IMR-90 (cell line): ENCODE measurements at places on chromosomes 1 and 21. TPM values are rescaled to one million over a fixed set of nuclear protein-coding genes. Genes with fewer than 3 reads are reported as not detected.

The OR6N1 gene
- not detected in 2 replicates for total RNA-seq

The SLC35E2B gene
- total RNA-seq = 13.9 and 14.9 TPM in 2 replicates

The FAF1 gene
- 72.9 and 78.0 TPM in 2 replicates for total RNA-seq

The DFFA gene
- 56.1 and 62.6 TPM in 2 replicates for total RNA-seq

The SPATA45 gene
- total RNA-seq = not detected in 2 replicates

The RIMKLA gene
- total RNA-seq = not detected in 2 replicates

The PLCH2 gene
- 0.18 and 0.28 TPM in 2 replicates for total RNA-seq

- H3K4me3 ChIP-seq = no peak overlapping the region
- peak; percentile 24 for DNase-seq
- peaks cover 19% of the 10 kb centered on the region for H3K27me3 ChIP-seq
- H3K4me1 ChIP-seq = peaks cover 7% of the 10 kb centered on the region; the same call in 1 of the 2 replicates
Observed at GRCh38 chr21:39137248-39138178, 45.7 kb downstream of the PSMG1 start.

DNA sequence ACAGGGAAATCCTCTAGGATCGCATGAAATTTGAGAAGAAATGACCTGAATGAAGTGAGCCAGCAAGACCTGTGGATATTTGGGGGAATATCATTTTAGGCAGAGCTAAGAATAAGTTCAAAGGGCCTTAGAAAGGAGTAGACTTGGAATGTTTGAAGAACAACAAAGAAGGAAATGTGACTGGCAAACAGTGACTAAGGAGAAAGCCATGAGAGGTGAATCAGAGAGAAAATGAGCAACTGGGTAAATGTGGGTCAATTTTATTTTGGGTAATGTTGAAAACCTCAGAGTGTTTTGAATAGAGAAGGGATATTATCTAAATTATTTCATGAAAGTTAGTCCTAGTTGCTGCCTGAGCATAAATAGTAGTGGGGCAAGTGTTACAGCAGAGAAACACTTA is 672.8 kb downstream of the LMO4 start:
- H3K4me3 ChIP-seq = no peak overlapping the region
- no peak overlapping the region for H3K27ac ChIP-seq
- peak; percentile 49 for DNase-seq
- H3K4me1 ChIP-seq = no peaks in the 10 kb centered on the region
- no peaks in the 10 kb centered on the region for H3K27me3 ChIP-seq
- H3K36me3 ChIP-seq = no peaks in the 10 kb centered on the region

DNA sequence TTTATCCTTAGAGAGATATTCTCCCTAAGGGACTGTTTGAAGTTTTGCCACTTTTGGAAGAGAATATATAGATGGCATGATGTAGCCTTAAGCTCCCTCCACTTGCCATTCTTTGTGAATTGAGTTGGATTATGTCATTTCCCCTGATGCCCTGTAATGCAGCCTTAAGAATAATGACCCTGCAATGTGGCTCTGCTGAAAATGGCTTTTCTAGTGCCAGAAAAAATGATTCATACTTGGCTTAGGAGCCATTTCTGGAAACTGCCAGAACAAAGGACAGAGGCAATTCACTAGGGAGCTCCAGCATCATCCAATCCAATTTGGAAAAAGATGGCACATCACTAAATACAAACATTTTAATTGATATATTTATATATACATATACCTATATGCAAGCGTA is 265.3 kb downstream of the SPATA17 start:
- no peak for DNase-seq
- no peaks in the 10 kb centered on the region for H3K36me3 ChIP-seq
- H3K27ac ChIP-seq = no peak overlapping the region
- no peak overlapping the region for H3K4me3 ChIP-seq
- H3K27me3 ChIP-seq = no peaks in the 10 kb centered on the region
- no peaks in the 10 kb centered on the region for H3K4me1 ChIP-seq

- DNase-seq = no peak
- no peaks in the 10 kb centered on the region for H3K27me3 ChIP-seq
- peaks cover 3% of the 10 kb centered on the region; the same call in 1 of the 2 replicates for H3K4me1 ChIP-seq
- H3K27ac ChIP-seq = no peak overlapping the region
- H3K4me3 ChIP-seq = no peak overlapping the region
Observed at GRCh38 chr1:179297105-179297378, 3.4 kb downstream of the SOAT1 start.

DNA sequence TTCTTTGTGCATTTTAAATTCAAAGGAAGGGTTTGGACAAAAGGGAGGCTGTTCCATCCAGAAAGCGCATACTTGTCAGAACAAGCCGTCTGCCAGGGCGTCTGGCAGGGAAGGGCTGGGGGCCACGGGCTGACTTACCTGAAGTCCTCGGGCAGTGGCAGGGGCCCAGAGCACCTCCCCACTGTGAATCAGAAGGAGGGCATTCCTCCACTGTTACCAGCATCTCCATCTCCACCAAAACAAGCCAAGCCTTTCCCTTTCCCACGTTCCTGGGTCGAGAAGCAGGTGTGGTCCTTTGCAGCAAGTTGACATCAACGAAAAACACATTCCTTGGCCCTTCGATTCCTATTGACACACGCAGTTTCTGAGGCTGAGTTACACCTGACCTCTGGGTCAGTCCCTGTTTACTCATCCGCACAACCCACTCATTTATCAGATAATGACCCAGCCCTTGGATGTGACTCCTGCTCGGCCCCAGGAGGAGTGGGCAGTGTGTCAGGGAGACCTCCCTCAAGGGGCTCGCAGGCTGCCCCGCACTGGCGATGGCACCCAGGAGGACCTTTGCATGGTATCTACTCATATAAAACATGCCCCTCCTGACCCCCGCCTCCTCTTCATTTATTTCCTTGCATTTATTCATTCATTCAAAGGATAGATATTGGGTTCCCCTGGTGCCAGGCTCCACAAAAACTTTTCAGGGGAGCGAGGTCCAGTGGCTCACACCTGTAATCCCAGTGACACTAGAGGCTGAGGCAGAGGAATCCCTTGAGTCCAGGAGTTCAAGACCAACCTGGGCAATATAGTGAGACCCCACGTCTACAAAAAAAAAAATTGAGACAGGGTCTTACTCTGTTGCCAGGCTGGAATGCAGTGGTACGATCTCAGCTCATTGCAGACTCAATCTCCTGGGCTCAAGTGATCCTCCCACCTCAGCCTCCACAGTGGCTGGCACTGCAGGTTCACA is 60.2 kb downstream of the TOMM20 start:
- no peaks in the 10 kb centered on the region for H3K36me3 ChIP-seq
- H3K27me3 ChIP-seq = no peaks in the 10 kb centered on the region
- peaks cover 20% of the 10 kb centered on the region for H3K4me1 ChIP-seq

DNA sequence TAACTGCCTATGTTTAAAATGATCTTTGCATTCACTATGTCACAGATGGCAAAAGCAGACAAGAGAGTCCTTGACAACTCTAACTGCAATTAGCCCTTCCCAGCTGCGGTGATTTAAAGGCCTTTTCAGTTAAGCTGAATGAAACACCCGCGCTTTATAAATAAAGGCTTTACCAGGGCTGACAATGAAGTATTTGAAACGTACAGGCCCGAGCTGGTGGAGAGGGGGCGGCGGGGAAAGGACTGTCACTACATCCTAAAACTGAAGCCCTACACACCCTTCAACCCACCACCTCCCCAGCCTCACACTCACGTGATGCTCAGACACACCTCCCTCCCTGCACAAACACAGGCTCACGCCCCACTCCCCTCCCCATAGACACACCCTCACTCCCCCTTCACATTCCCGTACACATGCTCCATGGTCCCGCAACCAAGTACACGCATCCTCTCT is 45.5 kb downstream of the GRIK3 start:
- H3K4me1 ChIP-seq = no peaks in the 10 kb centered on the region
- no peak overlapping the region for H3K27ac ChIP-seq
- H3K36me3 ChIP-seq = no peaks in the 10 kb centered on the region

DNA sequence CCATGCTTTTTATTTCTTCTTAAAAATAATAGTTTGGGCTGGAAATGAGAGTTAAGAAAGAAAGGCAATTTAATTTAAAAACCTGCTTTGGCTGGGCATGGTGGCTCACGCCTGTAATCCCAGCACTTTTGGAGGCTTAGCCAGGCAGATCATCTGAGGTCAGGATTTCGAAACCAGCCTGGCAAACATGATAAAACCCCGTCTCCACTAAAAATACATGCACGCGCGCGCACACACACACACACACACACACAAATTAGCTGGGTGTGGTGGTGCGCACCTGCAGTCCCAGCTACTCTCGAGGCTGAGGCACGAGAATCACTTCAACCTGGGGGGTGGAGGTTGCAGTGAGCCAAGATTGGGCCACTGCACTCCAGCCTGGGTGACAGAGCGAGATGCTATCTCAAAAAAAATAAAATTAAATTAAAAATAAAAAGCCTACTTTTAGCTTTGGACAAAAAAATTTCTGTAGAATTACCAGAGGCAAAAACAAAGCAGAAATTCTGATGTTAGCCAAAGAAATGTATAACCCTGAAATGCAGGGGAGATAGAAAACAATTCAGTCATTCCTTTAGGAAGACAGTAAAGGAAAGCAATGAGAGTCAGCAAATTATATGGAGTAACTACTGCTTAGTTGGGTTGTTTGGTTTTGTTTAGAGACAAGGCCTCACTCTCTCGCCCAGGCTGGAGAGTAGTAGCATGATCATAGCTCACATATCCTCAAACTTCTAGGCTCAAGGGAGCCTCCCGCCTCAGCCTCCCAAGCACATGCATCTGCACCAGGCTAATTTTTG is 15.7 kb upstream of the IPP start:
- no peak overlapping the region for H3K27ac ChIP-seq
- H3K27me3 ChIP-seq = no peaks in the 10 kb centered on the region; the same call in 1 of the 2 replicates
- DNase-seq = no peak
- no peak overlapping the region for H3K4me3 ChIP-seq

DNA sequence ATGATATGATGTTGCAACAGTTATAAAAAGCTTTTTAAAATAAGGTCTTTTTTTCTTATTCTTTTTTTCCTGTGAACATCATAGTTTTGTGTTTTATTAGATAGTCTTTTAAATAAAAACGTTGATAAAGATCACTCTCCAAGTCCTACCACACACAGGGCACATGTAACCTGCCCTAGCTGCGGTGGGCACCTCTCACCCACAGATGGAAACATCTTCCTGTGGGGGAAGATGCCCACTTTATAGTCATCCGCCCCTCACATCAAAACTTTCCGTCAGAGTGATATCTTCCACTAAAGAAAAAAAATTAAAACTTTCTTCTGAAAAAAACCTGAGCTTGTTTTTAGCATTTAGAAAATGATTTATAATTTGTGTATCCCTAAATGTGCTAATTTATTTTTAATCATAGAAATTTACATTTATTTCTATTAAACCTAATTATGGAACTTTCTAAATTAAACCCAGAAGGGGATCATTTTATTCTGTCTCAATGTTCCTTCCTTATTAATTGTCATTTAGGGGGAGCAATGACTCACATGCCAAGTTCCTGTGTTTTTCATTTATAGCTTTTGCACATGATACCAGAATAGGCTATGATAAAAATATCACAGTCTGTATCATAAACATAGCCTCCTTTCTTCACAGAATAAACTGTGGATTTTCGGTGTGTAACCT is 24.7 kb downstream of the TNFRSF9 start:
- H3K27me3 ChIP-seq = peaks cover 3% of the 10 kb centered on the region
- no peak overlapping the region for H3K27ac ChIP-seq

DNA sequence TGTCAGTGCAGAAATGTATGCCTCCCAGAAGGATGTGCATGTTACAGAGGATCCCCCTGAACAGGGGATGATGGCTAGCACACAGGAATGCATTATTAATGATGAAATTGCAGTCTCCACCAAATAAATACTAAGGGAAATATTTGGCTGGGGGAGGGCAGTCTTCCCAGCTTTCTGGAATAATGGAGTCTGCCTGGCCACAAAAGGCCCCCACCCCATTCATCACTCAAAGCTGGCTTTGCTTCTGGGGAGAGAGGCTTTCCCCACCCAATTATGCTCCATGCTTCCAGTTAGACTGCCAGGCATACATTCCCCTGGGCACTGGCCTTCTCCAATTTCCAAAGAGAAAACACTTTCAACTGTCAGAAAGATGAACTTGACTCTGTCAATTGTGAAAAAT is 302.7 kb downstream of the SIPA1L2 start:
- no peaks in the 10 kb centered on the region for H3K4me1 ChIP-seq
- H3K27ac ChIP-seq = no peak overlapping the region
- no peak for DNase-seq

DNA sequence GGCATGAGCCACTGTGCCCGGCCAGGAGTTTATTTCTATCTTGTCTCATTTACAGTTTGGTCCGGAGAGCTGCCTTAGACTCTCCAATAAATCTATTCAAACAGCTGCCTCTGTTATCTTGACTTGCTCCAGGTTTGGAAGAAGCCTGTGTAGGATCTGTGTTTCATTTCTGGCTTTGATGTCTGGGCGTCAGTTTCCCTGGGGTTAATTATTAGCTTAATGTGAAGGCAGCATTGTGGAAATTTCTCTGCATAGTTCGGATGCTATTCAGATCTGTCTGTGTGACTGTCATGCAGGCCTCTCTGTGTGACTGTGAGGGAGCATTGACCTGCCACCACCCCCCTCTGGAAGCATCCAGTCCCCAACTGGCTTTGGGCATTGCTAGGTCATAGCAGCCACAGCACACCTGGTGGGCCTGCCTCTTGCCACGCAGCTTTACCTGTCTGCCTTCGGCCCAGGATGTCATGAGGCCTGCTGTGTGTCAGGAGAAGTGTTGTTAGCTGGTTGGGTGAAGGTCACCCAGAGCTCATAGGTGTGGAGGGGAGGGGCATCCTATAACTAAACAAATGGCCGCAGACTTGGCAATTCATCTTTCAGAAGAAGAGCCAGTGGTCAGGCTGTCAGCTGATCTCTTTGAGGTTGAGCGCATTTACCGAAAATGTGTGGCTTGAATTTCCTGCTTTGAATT is 9.8 kb downstream of the IFNGR2 start:
- no peak overlapping the region for H3K27ac ChIP-seq
- peaks cover 6% of the 10 kb centered on the region for H3K4me1 ChIP-seq
- no peaks in the 10 kb centered on the region for H3K27me3 ChIP-seq
- no peak overlapping the region for H3K4me3 ChIP-seq
- DNase-seq = no peak

- H3K27me3 ChIP-seq = no peaks in the 10 kb centered on the region
- DNase-seq = no peak
- no peaks in the 10 kb centered on the region for H3K4me1 ChIP-seq
- no peaks in the 10 kb centered on the region for H3K36me3 ChIP-seq
Observed at GRCh38 chr1:234175363-234175762, 197.9 kb upstream of the COA6 start.

GRCh38 chr1:243471026-243471685 is 215.3 kb downstream of the SDCCAG8 start:
- H3K27ac ChIP-seq = no peak overlapping the region
- peaks cover 11% of the 10 kb centered on the region for H3K4me1 ChIP-seq
- H3K36me3 ChIP-seq = 0 out of 2 replicates have a peak, but pooled peaks cover 2% of the 10 kb centered on the region
- H3K27me3 ChIP-seq = no peaks in the 10 kb centered on the region
- H3K4me3 ChIP-seq = no peak overlapping the region

GRCh38 chr1:6417961-6418667 is 1.6 kb downstream of the HES2 start:
- DNase-seq = no peak
- no peak overlapping the region for H3K27ac ChIP-seq
